ENCODE measurements at places on chromosomes 6 and 20. TPM values are rescaled to one million over a fixed set of nuclear protein-coding genes. Genes with fewer than 3 reads are reported as not detected.

DNA sequence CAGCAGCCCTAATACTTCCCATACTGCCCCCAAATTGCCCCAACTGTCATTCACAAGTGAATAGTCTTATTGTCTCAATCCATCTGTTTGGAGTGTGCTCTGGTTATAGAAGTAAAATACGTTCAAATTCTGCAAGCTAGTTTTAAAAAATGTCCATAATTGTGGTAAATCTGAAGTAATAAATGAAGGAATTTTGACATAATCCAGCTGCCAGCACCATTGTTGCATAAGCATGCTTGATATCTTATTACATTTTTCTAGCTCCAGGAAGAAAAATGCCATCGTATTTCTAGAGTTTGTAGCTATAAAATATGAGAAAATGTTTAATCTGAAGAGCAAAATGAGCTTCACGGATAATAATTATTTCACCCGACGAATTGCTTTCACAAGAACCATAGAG is 664.7 kb downstream of the RFPL4B start:
- H3K27me3 ChIP-seq: no peaks in the 10 kb centered on the region
- no peaks in the 10 kb centered on the region for H3K36me3 ChIP-seq
- no peak overlapping the region for H3K27ac ChIP-seq
- no peak overlapping the region for H3K4me3 ChIP-seq

DSP gene
- total RNA-seq: 0.05 TPM

- no peak for DNase-seq
- peaks cover 71% of the 10 kb centered on the region for H3K27me3 ChIP-seq
- H3K27ac ChIP-seq: no peak overlapping the region
- peaks cover 22% of the 10 kb centered on the region for H3K4me1 ChIP-seq
- H3K4me3 ChIP-seq: no peak overlapping the region
- H3K36me3 ChIP-seq: no peaks in the 10 kb centered on the region
Measured at GRCh38 chr20:21104921-21105320, 1.2 kb downstream of the LINC00237 start.

DNA sequence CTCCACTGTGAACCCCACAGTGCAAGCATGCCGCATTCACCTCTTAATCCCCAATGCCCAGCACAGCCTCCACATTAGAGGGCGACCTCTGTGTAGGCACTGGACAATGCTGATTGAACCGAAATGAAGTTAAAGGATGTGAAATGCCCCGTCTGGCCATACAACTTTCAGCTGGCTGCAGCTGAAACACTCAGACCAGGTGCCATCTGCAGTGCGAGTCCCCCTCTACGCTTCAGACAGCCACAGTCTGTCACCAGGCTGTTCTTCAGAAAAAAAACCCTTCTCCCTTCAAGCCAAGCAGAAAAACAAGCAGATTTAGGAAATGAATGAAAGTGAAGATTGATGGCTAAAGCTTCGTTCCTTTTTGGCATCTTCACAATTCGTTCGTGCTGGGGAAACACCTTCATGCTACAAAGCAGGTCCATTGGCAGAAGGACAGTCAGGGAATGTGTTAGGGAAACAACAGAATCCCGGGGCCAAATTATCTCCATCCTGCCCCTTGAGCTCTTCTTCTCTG is 44.7 kb downstream of the TNFAIP3 start:
- peaks cover 20% of the 10 kb centered on the region for H3K27me3 ChIP-seq
- DNase-seq: no peak
- H3K4me3 ChIP-seq: no peak overlapping the region
- H3K27ac ChIP-seq: no peak overlapping the region
- H3K4me1 ChIP-seq: peaks cover 19% of the 10 kb centered on the region

HLA-DRB1 gene
- 46.5 TPM for total RNA-seq

GRCh38 chr20:57795342-57795697 is 85.5 kb upstream of the PMEPA1 start:
- H3K36me3 ChIP-seq: peaks cover 7% of the 10 kb centered on the region
- no peak for DNase-seq
- H3K27ac ChIP-seq: no peak overlapping the region
- peaks cover 22% of the 10 kb centered on the region for H3K27me3 ChIP-seq

DNA sequence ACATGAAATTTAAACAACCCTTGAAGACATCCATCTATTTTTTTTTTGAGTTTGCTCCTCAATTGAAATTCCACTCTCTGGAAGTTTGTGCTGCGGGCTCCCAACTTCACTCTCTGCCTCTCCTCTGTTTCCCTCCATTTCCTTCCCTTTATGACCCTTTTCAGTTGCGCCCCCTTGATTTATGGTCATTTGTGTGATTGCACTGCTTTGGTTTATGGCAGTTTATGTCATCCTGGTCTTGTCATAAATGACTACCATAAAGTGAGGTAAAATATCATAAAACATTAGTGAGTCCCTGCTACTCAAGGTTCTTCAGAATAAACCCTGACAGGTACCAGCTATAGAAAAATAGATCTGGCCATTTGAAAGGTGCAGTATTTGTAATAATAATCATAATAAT is 348.3 kb upstream of the ZFP64 start:
- no peak for DNase-seq
- H3K27ac ChIP-seq: no peak overlapping the region
- peaks cover 5% of the 10 kb centered on the region for H3K27me3 ChIP-seq
- no peaks in the 10 kb centered on the region for H3K4me1 ChIP-seq

VIP gene
- total RNA-seq: not detected

- no peaks in the 10 kb centered on the region for H3K36me3 ChIP-seq
- no peak overlapping the region for H3K27ac ChIP-seq
- H3K27me3 ChIP-seq: no peaks in the 10 kb centered on the region
- no peak overlapping the region for H3K4me3 ChIP-seq
- H3K4me1 ChIP-seq: peaks cover 6% of the 10 kb centered on the region
Measured at GRCh38 chr20:34343458-34344211, 19.4 kb upstream of the ITCH start.

SMIM13 gene
- total RNA-seq: 10.1 TPM

- peaks cover 5% of the 10 kb centered on the region for H3K27me3 ChIP-seq
- H3K4me1 ChIP-seq: peaks cover 23% of the 10 kb centered on the region
- DNase-seq: no peak
- H3K36me3 ChIP-seq: peaks cover 2% of the 10 kb centered on the region
- H3K4me3 ChIP-seq: peak overlapping the region; percentile 95
Measured at GRCh38 chr20:45833883-45834796, 541 bp downstream of the SNX21 start.

GRCh38 chr6:15827496-15828255 is 164.8 kb upstream of the DTNBP1 start:
- H3K36me3 ChIP-seq: peaks cover 2% of the 10 kb centered on the region
- no peak for DNase-seq

- H3K4me3 ChIP-seq: no peak overlapping the region
- no peak overlapping the region for H3K27ac ChIP-seq
- no peaks in the 10 kb centered on the region for H3K27me3 ChIP-seq
- peaks cover 8% of the 10 kb centered on the region for H3K36me3 ChIP-seq
- peaks cover 10% of the 10 kb centered on the region for H3K4me1 ChIP-seq
Measured at GRCh38 chr6:167932468-167933276, 64.8 kb upstream of the KIF25 start.

DNA sequence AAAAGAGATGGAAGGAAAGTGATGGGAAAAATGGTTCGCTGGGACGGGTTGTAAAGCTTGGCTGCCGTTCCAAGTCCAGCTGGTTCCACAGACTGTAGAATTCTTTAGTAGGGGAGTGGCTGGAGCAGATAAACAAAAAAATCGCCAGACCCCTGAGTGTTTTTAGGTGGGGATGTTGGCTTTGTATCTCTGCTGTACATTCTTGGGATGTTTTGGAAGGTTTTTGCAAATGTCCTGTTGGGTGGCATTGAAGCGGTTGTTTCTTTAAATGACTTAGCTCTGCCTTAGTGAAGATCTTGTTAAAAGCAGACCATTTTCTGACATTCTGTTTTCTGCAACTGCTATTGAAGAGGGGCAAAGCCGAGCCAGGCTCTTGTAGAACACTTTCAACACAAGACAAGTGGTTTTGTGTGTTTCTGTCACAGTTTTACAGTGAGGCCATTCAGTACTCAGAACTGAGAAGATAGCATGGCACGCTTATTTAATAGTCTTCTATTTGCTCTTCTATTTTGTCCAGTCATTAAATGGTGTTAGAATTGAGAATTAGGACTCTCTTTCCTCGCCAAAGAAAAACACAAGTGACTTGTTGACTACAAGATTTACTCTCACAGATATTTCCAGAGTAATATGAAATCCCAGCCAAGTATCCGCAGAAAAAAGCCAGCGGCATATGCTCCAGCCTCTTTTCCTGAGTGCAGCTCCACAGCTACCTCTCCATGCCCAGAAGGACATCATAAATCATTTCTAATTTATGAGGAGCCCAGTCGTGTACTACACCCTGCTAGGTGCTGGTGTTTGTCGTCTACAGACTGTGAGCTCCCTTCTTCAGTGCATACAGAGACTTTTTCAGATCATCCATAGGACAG is 65.8 kb downstream of the PHACTR2 start:
- H3K4me1 ChIP-seq: peaks cover 24% of the 10 kb centered on the region
- peak overlapping the region; percentile 67 for H3K27ac ChIP-seq
- H3K27me3 ChIP-seq: no peaks in the 10 kb centered on the region
- DNase-seq: no peak

DNA sequence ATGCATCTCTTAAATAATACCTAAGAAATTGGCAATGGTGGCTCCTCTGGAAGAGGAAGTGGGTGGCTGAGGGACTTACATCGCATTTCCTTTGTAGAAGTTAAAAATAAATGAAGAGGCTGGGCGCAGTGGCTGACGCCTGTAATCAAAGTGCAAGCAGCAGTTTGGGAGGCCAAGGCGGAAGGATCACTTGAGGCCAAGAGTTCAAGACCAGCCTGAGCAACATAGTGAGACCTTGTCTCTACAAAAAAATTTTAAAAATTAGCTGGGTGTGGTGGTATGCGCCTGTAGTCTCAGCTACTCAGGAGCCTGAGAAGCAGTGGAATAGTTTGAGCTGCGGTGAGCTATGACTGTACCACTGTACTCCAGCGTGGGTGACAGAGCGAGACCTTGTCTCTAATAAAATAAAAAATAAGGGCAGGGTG is 12.2 kb upstream of the NCOA3 start:
- H3K27me3 ChIP-seq: no peaks in the 10 kb centered on the region
- H3K4me3 ChIP-seq: no peak overlapping the region
- H3K4me1 ChIP-seq: peaks cover 27% of the 10 kb centered on the region
- H3K36me3 ChIP-seq: no peaks in the 10 kb centered on the region

DNA sequence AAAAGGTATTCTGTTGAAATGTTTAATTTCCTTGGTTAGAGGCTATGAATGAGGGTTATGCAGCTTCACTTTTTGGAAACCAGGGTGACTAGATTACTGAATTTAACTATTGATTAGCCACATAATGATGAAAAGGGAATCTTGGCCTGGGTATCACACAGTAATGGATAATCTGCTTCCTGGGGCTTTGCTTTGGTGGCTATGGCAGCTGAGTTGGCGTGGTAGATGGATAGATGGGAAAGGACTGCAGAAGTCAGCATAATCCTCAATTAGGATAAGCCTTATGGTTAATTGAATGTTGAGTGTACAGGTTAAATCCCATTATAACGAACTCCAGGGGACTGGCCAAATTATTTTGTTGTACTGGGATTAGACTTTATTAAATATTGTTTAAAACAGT is 5.2 kb downstream of the NCOA3 start:
- H3K27me3 ChIP-seq: no peaks in the 10 kb centered on the region
- H3K36me3 ChIP-seq: no peaks in the 10 kb centered on the region
- H3K27ac ChIP-seq: peak overlapping the region; percentile 79
- DNase-seq: no peak
- peak overlapping the region; percentile 49 for H3K4me3 ChIP-seq

- no peak overlapping the region for H3K27ac ChIP-seq
- no peaks in the 10 kb centered on the region for H3K4me1 ChIP-seq
- no peaks in the 10 kb centered on the region for H3K36me3 ChIP-seq
- no peak for DNase-seq
Measured at GRCh38 chr6:122953766-122954165, 42.3 kb upstream of the CLVS2 start.

DNA sequence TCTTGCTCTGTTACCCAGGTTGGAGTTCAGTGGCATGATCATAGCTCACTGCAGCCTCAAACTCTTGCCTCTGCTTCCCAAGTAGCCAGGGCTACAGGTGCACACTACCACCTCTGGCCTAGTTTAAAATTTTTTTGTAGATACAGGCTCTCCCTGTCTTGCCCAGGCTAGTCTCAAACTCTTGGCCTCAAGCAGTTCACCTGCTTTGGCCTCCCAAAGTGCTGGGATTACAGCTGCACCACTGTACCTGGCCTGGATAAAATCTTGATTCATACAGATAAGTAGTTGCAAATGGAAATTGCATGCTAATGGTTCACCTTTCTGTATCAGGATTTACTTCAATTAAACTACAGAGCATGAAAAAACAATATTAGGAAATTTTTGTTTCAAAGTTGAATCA is 4.2 kb downstream of the CD2AP start:
- no peaks in the 10 kb centered on the region for H3K27me3 ChIP-seq
- no peak for DNase-seq
- H3K4me3 ChIP-seq: no peak overlapping the region
- H3K36me3 ChIP-seq: peaks cover 5% of the 10 kb centered on the region

TTBK1 gene
- 0.16 TPM for total RNA-seq

MEP1A gene
- not detected for total RNA-seq

GRCh38 chr20:14830899-14831298 is 493.5 kb upstream of the FLRT3 start:
- H3K36me3 ChIP-seq: no peaks in the 10 kb centered on the region
- no peak for DNase-seq
- no peaks in the 10 kb centered on the region for H3K4me1 ChIP-seq
- no peaks in the 10 kb centered on the region for H3K27me3 ChIP-seq
- H3K4me3 ChIP-seq: no peak overlapping the region
- no peak overlapping the region for H3K27ac ChIP-seq

ZNF831 gene
- 42.0 TPM for total RNA-seq

- peaks cover 5% of the 10 kb centered on the region for H3K4me1 ChIP-seq
- H3K4me3 ChIP-seq: no peak overlapping the region
- H3K27me3 ChIP-seq: no peaks in the 10 kb centered on the region
- no peak for DNase-seq
Measured at GRCh38 chr20:34615477-34615876, 57.0 kb downstream of the MAP1LC3A start.

GRCh38 chr20:42118409-42119125 is 500.4 kb upstream of the CHD6 start:
- H3K27me3 ChIP-seq: peaks cover 6% of the 10 kb centered on the region
- no peak overlapping the region for H3K4me3 ChIP-seq
- no peaks in the 10 kb centered on the region for H3K4me1 ChIP-seq

DNA sequence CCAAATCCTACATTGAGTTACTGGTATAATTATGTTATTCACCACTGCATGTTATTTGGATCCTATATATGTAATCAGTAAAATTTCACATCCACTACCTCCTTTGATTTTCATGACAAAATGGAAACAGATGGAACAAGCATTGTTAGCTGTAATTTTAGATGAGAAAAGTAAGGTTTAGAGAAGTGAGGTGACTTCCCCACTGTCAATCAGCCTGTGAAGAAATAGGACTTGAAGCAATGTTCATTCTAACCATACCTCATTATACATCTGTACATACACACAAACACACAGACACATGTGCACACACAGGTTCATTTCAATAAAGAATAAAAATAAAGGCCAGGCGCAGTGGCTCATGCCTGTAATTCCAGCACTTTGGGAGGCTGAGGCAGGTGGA is 23.7 kb upstream of the QKI start:
- peaks cover 47% of the 10 kb centered on the region for H3K27me3 ChIP-seq
- H3K27ac ChIP-seq: no peak overlapping the region
- DNase-seq: no peak
- no peaks in the 10 kb centered on the region for H3K4me1 ChIP-seq
